Putamen (tissue), 1 donor: ENCODE measurements at places on chromosomes 16 and 17.

DNA sequence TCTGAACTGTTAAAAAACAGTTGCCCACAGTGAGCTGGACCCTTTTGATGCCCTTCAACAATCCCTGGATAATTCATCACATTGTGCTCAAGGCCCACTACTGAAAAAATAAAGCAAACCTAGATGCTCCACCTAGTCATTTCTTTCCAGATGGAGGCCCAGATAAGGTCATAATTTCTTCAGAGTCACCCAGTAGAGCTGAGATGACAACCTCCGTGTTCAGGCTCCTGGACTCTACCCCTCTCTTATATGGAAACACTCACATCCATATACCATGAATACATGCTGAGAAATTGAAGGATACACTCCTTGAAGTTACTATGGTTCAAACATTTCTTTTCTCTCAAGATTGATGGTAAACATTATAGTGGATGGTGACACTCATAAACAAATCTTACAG, 2.7 kb upstream of the ABCA3 start:
- no peak for DNase-seq

- DNase-seq: no peak
Measured at GRCh38 chr17:28252436-28252835, 66.6 kb upstream of the TMEM97 start.

GRCh38 chr17:45925311-45925710, 31.0 kb downstream of the MAPT start:
- DNase-seq: no peak

- DNase-seq: no peak
Measured at GRCh38 chr16:87733190-87733589, 32.6 kb downstream of the KLHDC4 start.

GRCh38 chr16:16805809-16806208, 426.9 kb downstream of the NPIPA7 start:
- DNase-seq: no peak

- no peak for DNase-seq
Measured at GRCh38 chr16:50600582-50601283, 52.5 kb downstream of the NKD1 start.

GRCh38 chr17:35245196-35245486, 2.3 kb downstream of the SLFN5 start:
- DNase-seq: no peak

DNA sequence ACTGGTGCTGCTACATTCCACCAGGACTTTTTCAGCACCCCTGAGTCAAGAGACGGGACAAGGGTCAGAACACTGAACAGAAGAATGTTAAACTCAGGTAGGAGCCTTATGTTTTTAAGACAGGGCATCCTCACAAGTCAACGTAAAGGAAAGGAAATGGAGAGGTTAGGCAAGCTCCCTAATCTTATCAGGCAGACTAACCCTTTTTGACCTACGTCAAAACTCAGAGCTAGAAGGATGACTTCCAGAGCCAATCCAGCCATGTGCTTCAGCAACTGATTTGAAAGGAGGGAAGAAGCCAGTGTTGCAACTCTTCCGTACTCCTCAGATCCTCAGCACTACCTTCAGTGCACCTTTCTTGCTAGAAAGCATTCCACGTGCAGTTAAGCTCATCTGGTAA, 46.8 kb downstream of the REXO5 start:
- DNase-seq: no peak

DNA sequence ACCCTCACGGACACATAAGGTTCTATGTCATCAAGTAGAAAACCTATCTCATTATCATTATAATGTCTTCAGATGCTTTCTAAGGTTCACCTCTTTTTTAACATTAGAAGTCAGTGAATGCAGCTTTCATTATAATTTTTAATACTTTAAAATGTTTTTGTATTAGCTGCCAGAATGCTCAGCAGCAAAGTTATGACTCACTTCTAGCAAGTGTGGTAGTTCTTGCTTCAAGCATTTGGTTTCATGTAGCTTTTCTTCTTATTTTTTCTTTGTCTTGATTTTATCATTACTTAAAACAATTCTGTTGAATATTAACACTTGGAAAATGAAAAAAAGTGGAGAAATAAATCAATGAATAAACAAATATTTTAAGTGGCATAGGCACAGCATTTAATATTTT, 23.4 kb downstream of the LPCAT2 start:
- no peak for DNase-seq

DNA sequence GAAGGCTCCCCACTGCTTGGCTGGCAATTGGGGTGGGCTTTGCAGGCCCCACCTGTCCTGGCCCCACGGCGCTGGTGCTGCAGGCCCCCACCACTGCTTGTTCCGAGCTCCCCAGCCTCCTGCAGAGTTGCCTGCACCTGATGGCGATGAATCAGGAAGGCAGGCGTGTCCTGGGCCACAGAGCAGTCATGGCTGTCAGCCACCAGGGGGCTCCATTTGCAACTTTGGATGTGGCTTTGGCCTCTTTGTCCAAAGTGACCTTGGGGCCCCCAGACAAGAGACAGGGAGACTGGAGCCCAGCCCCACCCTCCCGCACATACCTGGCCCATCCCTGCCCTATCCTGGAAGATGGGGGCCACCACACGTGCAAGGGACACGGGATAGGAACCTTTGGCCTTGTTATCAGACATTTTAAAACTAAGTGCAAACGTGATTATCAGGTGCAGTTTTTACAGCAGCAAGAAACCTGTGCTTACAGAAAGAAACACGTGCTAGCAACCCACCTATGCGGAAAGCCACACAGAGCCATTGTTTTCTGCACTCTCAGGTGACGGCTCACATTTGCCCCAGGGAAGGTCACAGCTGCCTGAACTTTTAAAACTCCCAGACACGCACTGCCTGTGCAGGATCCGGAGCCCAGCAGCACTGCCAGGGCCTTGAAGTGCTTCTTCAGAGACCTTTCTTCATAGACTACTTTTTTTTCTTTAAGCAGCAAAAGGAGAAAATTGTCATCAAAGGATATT, at the start of gene DNASE1:
Gene DNASE1 (plus strand): TSS at position 443 of the 743 bp plus-strand sequence. CDS start 683 bp downstream, outside the sequence.
- no peak for DNase-seq

GRCh38 chr16:50017553-50017952, 7.5 kb upstream of the CNEP1R1 start:
- no peak for DNase-seq

GRCh38 chr16:74522160-74522559, 84.8 kb downstream of the GLG1 start:
- DNase-seq: no peak

GRCh38 chr17:46771561-46772474, 46.7 kb downstream of the WNT3 start:
- no peak for DNase-seq

DNA sequence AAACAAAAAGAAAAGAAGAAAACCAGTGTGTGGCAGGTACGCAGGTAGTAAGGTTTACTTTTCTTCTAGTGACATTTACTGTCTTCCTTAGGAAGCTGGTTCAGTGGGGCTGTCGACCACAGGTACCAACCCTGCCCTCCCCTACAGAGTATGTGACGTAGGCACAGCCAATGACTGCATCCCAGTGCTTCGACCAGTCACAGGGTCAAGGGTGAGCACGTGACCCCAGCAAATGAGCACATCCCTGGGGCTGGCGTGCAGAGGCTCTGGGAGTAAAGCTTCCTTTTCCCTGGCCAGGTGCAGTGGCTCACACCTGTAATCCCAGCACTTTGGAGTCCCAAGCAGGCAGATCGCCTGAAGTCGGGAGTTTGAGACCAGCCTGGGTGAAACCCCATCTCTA, 38.9 kb upstream of the PLCG2 start:
- no peak for DNase-seq
